ENCODE measurements at places on chromosomes 7 and 10.

- no peak for DNase-seq
Measured at GRCh38 chr10:64537928-64538327, 1016.7 kb downstream of the REEP3 start.

DNA sequence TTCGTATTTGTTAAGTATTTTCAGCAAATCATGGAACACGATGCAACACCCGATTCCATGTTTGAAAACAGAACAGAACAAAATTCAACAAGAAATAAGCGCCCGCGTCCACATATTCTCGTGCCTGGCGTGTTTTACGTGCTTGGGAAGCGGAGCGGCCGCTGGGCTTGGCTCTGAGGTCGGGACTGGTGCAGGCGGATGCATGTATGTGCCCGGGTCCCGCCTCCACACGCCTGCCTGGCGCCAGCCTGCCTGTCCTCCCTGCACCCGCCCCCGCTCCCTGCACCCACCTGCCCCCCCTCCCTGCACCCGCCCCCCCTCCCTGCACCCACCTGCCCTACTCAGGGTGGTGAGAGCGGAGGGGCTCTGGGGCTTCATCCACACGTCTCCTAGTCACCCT is 454.5 kb downstream of the DNAJB6 start:
- no peak for DNase-seq

GRCh38 chr7:114148779-114149178 is 230.0 kb upstream of the PPP1R3A start:
- DNase-seq: no peak

GRCh38 chr7:67854221-67855178 is 857.9 kb downstream of the TYW1 start:
- DNase-seq: no peak

GRCh38 chr7:140212100-140212881 is 35.5 kb upstream of the KDM7A start:
- no peak for DNase-seq

- no peak for DNase-seq
Measured at GRCh38 chr10:94677691-94678090, 5.8 kb upstream of the CYP2C18 start.

DNA sequence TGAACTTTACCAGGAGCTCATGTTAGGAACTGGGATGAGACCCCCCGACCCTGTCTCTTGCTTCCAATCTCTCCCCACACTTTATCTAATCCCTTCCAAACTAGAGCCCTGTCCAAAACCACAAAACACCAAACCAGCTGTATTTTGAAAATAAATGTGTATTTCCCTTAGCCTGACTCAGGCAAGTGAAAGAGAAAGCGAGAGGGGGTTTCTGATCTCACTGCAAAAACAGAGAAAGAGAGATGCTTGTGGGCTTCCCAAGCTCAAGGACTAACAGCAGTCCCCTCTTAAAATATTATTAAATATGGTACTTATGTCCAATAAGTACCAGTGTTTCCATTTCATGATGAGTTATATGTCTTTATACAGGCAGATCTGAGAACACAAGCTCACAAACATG is 122.0 kb downstream of the AGMO start:
- DNase-seq: no peak

- no peak for DNase-seq
Measured at GRCh38 chr10:11328264-11329061, 283.0 kb downstream of the USP6NL start.

- DNase-seq: no peak
Measured at GRCh38 chr10:11677480-11677879, 64.7 kb upstream of the ECHDC3 start.

- no peak for DNase-seq
Measured at GRCh38 chr10:130202984-130203621, 66.9 kb downstream of the GLRX3 start.

- no peak for DNase-seq
Measured at GRCh38 chr7:30717181-30717580, 34.8 kb upstream of the INMT start.

DNA sequence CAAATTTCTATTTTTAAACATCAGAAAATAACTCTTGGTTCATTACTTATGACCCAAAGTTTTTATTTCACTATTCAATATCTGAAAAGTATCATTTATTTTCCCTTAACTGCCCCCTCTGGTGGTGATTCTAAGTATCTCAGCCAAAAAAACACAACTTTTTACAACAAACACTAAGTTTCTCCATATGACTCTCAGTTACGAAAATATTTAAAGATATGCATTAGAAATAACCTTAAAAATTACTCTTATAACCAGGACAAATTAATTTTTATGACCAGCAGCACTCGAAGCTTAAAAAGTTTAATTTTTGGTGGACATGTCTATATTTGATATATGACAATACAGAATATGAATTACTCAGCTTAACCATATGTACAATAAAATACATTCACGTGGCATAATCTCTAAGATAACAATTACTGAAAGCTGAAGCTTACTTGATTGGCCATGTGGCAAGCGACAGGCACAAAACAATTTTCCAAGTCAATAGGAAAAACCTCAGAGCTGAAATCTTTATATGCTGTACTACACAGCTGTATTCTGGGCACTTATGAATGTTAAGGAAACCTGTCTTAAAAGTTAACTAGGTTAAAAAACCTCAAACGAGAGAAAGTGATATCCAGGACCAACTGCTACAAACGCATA is 2.3 kb downstream of the HNRNPA2B1 start:
- DNase-seq: no peak

DNA sequence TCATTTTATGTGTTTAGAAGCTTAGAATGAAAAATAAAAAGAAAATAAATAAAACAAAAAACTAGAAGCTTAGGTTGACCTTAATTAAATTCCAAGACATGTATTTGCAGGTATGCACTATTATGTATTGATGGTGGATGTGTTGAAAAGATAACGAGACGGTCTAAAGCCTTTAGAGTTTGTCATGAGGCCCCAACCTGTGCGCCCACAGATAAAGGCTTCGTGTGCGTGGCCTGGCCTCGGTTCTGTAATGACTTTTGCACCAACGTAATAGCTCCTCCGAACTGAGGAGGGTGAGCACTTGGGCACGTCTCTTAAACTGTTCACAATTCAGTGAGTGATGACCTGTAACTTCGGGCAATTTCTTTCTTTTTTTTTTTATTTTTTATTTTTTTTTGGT is 43.7 kb upstream of the NCAPG2 start:
- DNase-seq: no peak

DNA sequence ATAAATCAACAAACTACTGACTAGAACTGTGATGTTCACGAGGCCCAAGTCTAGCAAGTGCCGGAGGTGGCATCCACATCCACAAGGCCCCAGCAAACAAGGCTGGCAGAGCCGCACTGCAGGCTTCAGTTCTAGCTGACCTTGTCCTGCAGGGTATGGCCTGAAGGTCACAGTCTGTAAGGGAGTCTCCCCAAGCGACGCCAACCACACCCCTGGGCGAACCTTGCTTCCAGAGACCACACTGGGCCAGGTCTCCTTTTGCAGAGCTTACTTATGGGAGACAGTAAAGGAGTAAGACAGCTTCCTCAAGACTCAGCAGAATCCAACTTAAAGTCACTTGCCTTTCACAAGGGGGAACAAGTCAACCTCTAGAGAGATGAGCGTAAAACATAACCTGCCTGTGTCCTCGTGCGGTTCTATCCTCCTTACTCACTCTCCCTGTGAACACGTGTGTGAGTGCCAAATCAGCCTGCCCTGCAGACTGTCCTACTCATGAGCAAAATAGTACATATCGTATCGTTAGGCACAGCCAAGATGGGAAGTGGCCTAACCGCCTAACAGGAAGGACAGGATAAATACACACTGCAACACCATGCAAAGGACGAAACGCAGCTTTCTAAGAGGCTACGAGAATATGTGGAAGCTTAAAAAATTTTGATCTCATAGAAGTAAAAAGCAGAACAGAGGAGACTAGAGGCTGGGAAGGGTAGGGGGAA is 22.7 kb downstream of the FAM53B start:
- DNase-seq: no peak

- DNase-seq: no peak
Measured at GRCh38 chr7:1248143-1248915, 15.7 kb downstream of the UNCX start.

GRCh38 chr7:116724560-116725231 is 52.7 kb downstream of the MET start:
- DNase-seq: no peak

GRCh38 chr10:58291538-58292174 is 22.7 kb downstream of the CISD1 start:
- DNase-seq: no peak

- no peak for DNase-seq
Measured at GRCh38 chr10:35961501-35961900, 319.4 kb upstream of the FZD8 start.

DNA sequence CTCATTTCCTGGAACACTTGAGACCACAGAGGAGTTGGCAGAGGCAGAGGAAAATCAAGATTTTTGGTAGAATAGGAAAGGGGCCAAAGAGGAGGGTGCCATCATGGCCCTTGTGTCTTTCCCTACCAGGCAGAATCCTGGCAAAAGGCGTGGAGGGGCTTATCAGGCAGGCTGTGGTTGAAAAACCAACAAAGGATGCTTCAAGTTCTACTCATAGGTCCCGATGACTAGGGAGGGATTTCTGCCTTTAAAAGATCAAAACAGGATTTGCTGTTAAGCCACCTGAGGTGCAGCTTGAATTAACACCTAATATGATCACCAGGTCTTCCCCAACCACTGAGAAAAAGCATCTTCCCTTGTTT is 45.7 kb downstream of the BPGM start:
- no peak for DNase-seq

DNA sequence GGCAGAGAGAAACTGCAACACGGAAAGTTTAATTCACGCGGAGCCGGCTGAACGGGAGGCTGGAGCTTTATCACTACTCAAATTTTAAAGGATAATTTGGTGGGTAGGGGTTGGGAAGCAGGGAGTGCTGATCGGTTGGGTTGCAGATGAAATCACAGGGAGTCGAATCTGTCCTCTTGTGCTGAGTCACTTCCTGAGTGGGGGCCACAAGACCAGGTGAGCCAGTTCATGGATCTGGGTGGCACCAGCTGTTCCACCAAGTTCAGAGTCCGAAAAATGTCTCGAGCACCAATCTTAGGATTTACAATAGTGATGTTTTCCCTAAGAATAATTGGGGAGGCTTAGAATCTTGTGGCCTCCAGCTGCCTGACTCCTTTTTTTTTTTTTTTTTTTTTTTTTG is 3.6 kb upstream of the PRAP1 start:
- no peak for DNase-seq

DNA sequence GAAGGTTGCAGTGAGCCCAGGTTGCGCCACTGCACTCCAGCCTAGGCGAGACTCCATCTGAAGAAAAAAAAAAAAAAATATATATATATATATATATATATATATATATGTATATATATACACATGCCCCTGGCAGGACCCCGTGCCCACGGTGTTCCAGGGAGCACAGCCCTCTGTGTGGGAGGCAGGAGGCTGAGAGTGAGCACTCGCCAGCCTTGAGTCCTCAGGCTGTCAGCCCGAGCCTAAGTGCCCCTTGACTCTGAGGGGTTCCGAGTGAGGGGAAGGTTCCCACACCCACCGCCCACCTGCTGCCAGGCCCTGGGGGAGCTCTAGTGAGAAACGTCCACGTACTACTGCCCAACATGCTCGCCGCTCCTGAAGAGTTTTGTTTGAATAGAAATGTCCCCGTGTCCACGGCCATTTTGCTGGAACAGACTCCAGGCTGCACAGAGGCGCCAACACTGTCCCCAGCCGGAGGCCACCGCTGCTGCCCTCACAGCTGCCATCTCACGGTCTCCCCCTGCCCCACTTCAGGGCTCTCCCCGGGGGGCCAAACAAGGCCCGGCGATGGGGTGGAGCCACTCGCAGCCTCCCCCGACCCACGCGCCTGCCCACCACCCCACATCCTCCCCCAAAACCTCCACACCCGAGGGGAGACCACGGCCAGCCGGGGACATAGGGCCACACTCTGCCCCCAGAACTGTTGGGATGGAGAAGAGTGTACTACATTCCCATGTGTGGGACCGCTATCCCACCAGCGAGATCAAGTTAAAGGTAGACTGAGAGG is 62.8 kb upstream of the EBF3 start:
- DNase-seq: no peak

- no peak for DNase-seq
Measured at GRCh38 chr7:44077061-44077460, 5.3 kb downstream of the POLM start.

DNA sequence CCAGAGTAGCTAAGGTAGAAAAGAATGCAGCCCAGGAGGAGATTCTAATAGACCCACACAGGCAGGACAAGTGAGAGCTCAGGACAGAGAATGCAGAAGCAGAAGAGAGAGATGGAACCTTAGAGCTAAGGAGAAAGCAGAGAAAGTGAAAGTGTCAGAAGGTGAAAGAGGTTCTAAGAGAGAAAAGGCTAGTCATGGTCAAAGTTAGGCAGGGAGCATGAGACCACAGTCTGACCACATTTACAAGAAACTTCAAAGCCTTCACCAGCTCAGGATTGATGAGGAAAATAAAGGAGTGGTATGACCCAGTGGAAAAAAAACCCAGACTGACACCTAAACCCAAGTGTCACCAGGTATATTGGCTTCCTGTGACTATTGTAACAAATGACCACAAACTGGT is 131.8 kb upstream of the WDR11 start:
- DNase-seq: no peak

- no peak for DNase-seq
Measured at GRCh38 chr10:8485032-8485431, 430.5 kb downstream of the GATA3 start.

DNA sequence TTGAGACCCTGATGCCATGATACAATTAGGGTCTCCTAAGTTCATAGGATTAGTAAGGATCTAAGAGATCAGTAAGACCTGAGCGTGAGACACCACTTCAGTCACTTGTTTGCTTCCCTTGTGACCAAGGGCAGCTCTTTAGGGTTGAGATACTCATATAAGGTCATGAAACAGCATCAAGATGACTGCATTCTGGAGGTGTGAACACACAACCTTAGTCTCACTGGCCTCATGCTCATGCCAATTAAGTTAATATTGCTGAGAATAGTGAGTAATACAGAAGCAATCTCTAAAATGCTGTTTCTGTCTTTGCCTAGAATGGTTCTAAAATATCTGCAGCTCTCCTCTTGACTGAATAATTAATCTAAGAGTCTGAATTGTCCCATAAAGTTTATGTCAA is 39.6 kb upstream of the KLHL7 start:
- no peak for DNase-seq

DNA sequence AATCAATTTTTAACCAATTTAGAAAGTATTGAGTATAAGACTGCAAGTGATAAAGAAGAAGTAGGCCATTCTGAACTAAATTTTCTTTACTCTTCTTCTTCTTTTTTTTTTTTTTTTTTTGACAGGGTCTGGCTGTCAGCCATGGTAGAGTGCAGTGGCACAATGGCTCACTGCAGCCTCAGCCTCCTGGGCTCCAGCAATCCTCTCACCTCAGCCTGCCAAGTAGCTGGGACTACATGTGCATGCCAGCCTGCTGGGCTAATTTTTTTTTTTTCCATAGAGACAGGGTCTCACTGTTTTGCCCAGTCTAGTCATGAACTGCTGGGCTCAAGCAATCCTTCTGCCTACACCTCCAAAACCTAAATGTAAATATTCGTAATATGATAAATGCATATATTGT is 63.2 kb downstream of the DGKB start:
- DNase-seq: no peak

DNA sequence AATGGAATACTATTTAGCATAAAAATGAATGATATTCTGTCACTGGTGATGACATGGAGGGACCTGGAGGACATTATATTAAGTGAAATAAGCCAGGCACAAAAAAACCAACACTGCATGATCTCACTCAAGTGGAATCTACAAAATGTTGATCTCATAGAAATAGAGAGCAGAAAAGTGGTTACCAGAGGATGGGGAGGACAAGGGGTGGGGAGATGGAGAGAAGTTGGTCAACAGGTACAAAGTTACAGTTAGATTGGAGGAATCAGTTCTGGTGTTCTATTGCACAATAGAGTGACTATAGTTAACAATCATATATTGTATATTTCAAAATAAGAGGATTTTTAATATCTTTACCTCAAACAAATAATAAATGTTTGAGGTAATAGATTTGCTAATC is 24.7 kb upstream of the SLC18A3 start:
- DNase-seq: no peak
